ENCODE measurements at places on chromosomes 3 and 15.

DNA sequence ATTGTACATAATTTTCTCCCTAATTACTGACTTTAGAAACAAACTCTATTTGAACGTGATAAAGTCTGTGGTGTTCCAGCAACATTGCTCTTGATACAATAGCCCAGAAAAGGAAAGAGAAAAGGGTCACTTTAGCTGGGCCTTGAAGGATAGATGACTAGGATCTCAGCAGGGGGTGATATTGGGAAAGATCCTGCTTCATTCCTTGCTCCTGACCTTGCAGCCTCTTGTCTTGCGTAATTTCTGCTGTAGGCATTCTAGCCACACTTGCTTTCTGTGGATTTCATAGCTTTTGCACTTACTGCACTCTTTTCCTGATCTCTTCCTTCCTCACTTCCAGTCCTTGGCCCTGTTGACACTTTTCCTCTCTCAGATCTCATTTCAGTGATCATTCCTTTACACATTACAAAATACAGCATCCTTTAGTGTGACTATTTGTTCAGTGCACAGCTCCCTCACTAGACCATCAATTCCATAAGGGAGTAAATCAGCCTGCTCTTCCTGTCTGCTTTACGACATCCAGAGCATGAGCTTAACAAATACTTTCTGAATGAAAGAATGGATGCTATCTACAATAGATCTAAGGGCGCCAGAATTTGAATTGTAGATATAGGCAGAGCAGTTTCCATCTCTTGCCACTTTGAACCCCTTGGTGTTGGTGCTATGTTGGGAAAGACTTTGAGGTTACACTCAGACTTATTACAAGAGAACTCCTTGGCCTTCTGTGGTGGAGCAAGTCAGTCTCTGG is 559.6 kb upstream of the MDFIC2 start:
- no peak for DNase-seq

DNA sequence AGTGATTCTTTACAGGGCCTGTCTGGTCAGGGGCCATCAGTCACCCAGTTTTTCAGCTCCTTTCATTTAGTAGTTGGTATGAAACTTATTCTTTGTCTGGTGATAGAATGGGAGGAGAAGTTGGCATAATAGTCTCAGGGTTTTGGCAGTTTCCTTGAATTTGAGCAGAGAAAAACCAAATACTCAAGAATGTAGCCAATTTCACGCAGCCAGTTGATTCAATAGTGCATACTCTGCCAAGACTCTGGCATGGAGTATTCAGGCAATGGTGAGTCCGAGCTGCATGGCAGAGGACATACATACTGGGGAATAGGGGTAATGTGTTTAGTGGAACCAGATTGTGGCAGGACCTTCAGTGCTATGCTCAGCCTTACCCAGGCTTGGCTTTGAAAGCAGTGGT is 118.3 kb downstream of the GALK2 start:
- DNase-seq: no peak

GRCh38 chr15:23081271-23081670 is 41.9 kb upstream of the TUBGCP5 start:
- DNase-seq: no peak

- DNase-seq: no peak
These were observed 6.8 kb upstream of the SNX22 start for GRCh38 chr15:64144565-64145281.

- DNase-seq: no peak
These were observed 16.4 kb downstream of the PIK3CB start for GRCh38 chr3:138818185-138818860.

- DNase-seq: no peak
These were observed 18.8 kb upstream of the CHD2 start for GRCh38 chr15:92881211-92881754.
